ENCODE measurements at places on chromosomes 7 and 10.

DNA sequence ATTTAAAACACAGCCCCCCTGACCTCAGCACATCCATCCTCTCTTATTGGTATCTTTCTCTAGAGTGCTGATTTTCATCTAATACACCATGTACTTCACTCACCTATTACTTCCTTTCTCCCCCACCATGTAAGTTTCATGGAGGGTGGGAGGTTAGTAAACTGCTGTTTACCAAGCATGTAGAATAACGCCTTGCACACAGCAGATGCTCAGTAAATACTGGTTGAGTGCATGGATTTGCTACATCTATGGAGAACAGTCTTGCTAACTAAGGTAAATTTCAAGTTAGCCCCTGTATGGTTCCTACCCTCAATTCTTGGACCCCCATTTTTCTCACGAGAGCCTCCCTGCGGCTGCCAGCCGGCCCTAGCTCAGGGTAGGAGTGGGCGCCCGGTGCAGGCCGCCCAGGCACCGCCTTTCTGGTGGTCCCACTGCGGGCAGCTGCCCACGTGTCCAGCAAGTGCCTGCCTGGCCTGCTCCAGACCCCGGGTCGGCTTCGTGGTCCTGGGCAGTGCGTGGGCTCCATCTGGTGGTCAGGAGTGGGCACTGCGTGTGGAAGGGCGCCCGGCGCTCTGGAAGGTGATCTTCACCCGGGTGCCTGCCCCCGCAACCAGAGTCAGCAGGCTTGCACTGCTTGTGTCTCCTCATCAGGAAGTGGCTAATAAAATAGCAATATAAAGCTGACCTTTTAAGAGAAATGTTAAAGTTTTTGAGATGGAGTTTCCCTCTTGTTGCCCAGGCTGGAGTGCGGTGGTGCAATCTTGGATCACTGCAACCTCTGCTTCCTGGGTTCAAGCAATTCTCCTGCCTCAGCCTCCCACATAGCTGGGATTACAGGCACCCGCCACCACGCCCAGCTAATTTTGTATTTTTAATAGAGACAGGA is 63.4 kb upstream of the DNAJB6 start:
- peak; percentile 76 for DNase-seq

- no peak for DNase-seq
Measured at GRCh38 chr7:2526659-2527504, 7.3 kb downstream of the LFNG start.

DNA sequence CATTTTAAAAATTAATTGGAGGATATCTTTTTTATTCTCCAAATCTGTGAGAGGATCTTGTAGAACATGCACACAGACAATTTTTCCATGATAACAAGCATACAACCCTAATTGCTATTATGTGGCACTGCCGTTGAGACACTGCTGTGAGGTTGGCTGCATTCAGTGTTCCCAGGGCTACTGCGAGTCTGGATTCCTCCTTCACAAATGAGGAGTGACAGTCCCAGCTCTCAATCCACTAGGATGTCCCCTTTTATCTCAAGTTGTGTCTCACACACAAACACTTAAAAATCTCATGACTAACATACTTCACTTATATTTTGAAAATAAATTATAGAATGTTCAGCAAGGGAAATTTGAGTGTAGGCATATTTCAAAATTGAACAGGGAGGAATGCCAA is 14.1 kb downstream of the NEUROD6 start:
- DNase-seq: no peak

GRCh38 chr10:100327007-100327717 is 2.9 kb downstream of the PKD2L1 start:
- no peak for DNase-seq

- no peak for DNase-seq
Measured at GRCh38 chr7:151585744-151586393, 66.2 kb upstream of the RHEB start.
